ENCODE measurements at places on chromosomes 1 and 21. TPM values are rescaled to one million over a fixed set of nuclear protein-coding genes. Genes with fewer than 3 reads are reported as not detected.

CLIC6 gene
- 0.21 TPM for total RNA-seq

DNA sequence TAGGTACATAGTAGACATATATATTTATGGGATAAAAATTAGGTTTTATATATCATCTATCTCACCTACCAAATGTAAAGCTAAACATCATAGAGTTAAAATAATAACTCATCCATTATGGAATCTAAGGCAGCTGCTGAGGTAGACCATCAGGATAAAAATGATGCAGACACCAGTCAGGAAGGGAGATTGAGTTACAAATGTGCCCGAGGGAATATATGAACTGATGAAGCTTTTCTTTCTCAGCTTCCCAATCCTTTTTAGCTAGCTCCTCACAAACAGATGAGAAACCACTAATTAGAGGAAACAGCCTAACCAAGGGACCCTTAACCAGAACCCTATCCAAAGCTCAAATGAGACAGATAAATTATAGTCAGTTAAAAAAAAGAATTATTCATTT lies 20.9 kb downstream of the TTLL7 start:
- no peak overlapping the region for H3K27ac ChIP-seq
- no peaks in the 10 kb centered on the region for H3K36me3 ChIP-seq
- no peak overlapping the region for H3K4me3 ChIP-seq
- H3K4me1 ChIP-seq = no peaks in the 10 kb centered on the region
- peaks cover 2% of the 10 kb centered on the region for H3K27me3 ChIP-seq

- no peaks in the 10 kb centered on the region for H3K36me3 ChIP-seq
- H3K27me3 ChIP-seq = peaks cover 29% of the 10 kb centered on the region
- DNase-seq = no peak
- no peak overlapping the region for H3K27ac ChIP-seq
- H3K4me1 ChIP-seq = no peaks in the 10 kb centered on the region
- no peak overlapping the region for H3K4me3 ChIP-seq
Measured at GRCh38 chr1:214224611-214225354, 56.2 kb upstream of the SMYD2 start.

DNA sequence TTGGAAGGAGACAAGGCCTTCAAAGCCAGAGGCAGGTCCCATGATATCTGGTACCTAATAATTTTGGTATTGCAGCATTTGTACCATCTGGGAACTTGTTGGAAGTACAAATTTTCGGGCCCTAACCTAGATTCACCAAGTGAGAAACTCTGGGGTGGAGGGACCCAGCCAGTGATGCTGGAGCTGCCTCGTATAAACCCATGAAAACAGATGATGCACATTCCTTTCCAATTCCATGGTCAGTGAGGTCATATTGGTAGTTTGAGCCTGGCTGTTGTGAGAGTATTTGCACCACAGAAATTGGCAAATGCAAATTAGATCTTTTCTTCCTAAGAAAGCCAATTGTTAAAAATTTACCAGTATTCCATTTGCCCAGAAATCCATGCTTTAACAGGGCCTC lies 269.6 kb upstream of the PLXNA2 start:
- H3K36me3 ChIP-seq = no peaks in the 10 kb centered on the region
- no peaks in the 10 kb centered on the region for H3K4me1 ChIP-seq
- no peak overlapping the region for H3K27ac ChIP-seq
- H3K27me3 ChIP-seq = no peaks in the 10 kb centered on the region
- no peak overlapping the region for H3K4me3 ChIP-seq

GRCh38 chr1:119929643-119930315 lies 33.5 kb upstream of the ADAM30 start:
- no peak overlapping the region for H3K27ac ChIP-seq
- H3K36me3 ChIP-seq = peaks cover 60% of the 10 kb centered on the region
- peaks cover under 1% of the 10 kb centered on the region for H3K4me1 ChIP-seq
- no peaks in the 10 kb centered on the region for H3K27me3 ChIP-seq

GRCh38 chr1:203264052-203264501 lies 34.6 kb upstream of the CHIT1 start:
- no peaks in the 10 kb centered on the region for H3K36me3 ChIP-seq
- H3K27me3 ChIP-seq = peaks cover 21% of the 10 kb centered on the region
- H3K4me3 ChIP-seq = no peak overlapping the region
- no peak overlapping the region for H3K27ac ChIP-seq

All from activated CD8-positive, alpha-beta T cell treated with anti-CD3 and anti-CD28 coated beads, Interleukin-2, amount 10 ng/mL, durations not matched to agents 7 days and 5 days (primary cell).